ENCODE measurements at places on chromosomes 12 and 14.

GRCh38 chr14:64844272-64844671, 35.4 kb downstream of the SPTB start:
- no peak for DNase-seq

DNA sequence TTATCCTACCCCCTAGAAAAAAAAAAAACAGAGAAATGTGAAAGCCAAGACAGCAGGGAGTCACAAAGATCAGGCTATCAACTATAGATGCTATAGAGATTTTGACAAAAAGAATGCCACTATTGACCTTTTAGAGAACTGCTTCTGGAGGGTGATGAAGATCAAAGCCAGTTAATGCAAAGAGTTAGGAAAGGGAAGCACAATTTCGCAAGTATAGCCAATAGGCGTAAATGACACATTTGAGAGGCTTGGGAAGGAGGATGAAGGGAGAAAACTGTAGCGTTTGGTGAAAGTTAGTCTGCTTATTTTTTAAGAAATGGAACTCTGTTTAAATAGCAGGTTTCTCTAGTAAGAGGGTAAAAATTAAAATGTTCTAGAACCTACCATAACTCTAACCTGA, 190.7 kb downstream of the DUSP6 start:
- no peak for DNase-seq

GRCh38 chr14:69087061-69087461, 65.9 kb downstream of the DCAF5 start:
- DNase-seq = no peak

DNA sequence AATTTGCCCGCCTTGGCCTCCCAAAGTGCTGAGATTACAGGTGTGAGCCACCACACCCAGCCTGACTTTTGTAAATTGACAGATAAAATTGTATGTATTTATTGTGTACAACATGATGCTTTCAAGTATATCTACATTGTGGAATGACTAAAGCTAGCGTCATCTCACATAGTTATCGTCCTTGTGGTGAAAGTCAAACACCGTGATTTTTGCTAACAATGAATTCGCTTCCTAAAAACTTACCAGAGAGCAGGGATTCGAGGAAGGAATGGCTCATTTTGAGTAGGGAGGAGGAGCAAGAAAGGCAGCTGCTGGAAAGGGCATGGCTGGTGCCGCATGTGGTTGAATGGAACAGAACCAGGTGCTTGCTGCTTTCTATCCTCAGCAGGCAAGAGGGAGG, 85.4 kb downstream of the LGMN start:
- no peak for DNase-seq

DNA sequence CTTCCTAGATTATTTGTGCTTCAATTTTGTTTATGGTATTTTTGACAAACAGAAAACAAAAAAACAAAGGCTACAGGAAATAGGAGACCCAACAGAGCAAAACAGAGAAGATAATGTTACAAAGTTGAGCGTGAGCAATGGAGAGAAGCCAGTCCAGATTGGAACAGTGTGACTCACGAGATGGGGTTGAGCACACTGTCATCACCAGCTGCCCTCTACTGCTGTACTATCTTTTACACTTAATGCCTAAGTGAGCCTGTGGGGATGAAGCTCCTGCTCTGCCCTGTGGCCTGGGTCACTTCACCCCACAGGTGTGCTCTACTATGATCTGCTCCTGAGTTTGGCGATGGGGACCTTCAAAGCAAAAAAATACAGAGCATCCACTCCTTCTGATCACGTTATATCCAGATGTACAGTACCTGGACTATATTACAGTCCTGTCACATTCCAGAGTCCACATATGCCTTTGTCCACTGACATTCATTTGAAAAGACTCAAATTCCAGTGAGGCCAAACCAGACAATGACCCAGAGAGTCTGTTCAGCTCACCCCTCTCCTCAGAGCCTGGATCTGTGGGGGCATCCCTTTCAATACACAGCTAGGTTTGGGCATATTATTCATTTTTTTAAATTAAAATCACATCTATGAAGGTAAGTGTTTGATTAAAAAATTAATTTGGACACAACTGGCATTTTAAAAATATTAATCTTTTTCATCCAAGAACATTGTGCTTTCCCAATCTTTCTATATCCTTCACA, 4.4 kb downstream of the IPO8 start:
- no peak for DNase-seq

DNA sequence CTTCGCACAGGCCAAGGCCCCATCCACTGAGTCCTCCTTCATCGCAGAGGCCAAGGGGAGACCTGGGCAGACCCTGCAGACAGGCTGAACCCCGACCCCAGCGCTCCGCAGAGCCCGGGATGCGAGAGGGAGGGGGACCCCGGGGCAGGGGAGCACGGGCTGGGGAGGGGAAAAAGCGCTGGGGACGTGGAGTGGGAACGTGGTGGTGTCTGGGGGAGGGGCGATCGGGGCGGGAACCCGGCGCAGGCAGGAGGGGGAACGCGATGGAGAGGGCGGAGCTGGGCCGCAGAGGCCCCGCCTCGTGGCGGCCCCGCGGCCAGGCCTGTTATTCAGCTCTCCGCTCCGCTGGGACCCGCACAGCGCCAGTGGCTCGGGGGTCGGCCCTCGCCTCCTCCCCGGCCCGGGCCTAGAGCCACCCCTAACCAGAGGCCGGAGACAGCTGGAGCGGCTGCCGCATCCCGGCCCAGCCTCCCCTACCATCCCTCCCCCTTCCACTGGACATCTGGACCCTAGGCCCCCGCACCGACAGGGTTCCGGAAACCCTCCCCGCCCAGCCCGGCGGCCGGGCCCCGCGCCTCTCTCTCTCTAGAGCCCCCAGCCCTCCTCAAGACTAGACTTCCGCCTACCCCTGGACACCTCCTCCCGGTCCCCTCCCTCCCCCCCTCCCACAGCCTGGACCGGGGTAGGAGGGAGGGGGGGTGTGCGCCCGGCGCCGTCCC, at the start of gene ARHGEF25:
ARHGEF25 (plus strand) TSS at position 328 of the 719 bp plus-strand sequence. CDS start 460 bp downstream, outside the sequence.
- peak; percentile 32 for DNase-seq

DNA sequence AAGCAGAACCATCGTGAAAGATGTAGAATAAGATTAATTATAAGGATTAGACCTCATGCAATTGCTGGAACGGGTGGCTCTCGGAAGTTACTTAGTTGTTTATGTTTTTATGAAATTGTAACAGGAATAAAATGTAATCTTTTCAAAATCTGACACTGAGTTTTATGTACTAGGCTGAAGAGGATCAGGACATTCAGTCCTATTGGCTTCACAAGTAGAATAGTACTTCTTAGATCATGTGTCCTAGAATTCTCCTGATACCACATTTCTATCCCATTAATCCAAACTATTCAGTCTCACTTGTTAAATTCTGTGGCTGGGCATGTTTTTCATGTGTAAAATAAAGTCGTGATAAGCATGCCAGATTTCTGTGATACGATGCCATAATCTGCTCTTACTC, 423.5 kb upstream of the OR4E1 start:
- no peak for DNase-seq

DNA sequence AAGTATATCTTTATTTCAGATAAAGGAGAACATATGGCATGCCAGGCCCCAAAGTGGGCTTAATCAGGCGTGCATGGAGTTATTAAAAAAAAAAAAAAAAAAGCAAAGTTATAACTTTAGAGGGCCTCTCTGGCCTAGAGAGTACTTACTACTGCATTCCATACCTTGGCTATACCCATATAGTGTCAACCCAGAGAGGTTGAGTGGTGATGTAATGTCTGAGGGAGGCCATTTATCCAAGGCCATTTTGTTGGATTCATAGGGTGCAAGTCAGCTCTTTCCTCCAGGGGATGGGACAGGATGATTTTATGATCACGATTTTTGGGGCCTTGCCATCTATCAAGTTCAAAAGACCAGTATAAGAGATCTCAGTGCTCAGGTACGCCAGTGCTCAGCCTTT, 66.4 kb downstream of the DCAF5 start:
- DNase-seq = no peak

DNA sequence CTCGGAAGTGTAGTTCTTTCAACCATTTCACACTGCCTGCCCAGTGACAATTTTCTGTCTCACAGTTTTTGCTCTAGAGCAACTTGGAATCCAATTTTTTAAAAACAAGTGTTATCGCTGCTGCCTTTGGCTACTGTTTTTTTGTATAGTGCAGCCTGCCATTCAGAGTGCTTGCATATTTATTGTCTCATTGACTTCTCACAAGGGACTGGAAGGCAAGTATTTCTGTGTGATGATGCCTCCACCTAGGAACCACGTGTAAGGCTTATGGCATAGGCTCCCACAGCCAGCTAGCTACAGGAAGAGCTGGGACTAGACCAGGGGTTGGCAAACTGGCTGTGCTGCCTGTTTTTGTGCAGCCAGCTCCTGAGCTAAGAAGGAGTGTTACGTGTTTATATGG, 903 bp downstream of the PARPBP start:
- DNase-seq = peak; percentile 10

GRCh38 chr12:64077922-64078321, 144.2 kb downstream of the KICS2 start:
- DNase-seq = no peak

- no peak for DNase-seq
Observed at GRCh38 chr12:63846238-63846967, 1.9 kb downstream of the SRGAP1 start.

GRCh38 chr14:75063013-75063412, 811 bp downstream of the ACYP1 start:
- DNase-seq = no peak

GRCh38 chr12:62787023-62787422, 147.9 kb downstream of the PPM1H start:
- DNase-seq = no peak

- DNase-seq = no peak
Observed at GRCh38 chr14:95533822-95534221, 1.0 kb upstream of the GLRX5 start.

DNA sequence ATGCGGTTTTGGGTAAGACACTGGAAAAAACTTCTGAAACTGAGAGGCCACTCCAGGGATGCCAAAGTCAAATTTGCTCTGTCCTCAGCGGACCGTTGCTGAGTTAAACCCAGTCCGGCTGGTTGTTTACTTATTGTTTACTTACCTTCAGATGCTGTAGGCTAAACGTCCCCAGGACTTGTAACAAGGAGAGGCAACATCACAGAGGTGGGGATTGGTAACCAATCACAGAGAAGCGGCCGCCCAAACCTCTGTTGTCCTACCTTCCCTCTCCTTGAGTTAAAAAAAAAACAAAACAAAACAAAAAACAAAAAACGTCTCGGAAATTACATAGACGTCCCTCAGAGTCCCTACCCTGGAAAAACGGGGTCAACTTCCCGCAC, 380 bp downstream of the ANO2 start:
- no peak for DNase-seq

DNA sequence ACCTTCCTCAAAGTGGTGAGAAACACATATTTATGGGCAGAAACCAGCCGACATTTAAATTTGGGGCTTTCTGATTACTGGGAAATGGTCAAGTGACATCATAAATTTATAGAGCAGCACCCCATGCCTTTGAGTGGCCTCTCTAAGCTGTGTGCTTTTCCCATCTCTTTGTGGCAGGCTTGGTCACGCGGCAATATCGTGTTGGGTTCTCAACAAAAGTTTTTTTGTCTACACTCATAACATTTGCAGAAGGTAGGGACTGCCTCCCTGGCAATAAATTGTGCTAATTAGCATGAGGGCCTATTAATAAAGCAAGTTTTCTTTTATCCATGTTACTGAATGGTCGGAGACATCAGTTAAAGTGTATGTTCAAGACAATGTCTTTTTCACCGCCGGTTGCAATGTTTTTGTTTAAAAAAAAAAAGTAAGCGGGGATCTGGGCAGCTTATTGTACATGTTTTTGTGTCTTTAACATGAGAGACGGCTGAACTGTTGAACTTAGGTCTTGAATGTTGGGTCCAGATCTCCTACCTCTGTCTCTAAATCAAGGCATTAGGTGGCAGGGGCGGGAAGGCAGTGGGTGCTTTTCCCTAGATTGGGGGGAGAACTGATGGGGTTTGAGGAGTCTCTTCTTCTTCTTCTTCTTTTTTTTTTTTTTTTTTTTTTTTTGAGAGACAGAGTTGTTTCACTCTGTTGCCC, 193.3 kb downstream of the PHETA1 start:
- no peak for DNase-seq

DNA sequence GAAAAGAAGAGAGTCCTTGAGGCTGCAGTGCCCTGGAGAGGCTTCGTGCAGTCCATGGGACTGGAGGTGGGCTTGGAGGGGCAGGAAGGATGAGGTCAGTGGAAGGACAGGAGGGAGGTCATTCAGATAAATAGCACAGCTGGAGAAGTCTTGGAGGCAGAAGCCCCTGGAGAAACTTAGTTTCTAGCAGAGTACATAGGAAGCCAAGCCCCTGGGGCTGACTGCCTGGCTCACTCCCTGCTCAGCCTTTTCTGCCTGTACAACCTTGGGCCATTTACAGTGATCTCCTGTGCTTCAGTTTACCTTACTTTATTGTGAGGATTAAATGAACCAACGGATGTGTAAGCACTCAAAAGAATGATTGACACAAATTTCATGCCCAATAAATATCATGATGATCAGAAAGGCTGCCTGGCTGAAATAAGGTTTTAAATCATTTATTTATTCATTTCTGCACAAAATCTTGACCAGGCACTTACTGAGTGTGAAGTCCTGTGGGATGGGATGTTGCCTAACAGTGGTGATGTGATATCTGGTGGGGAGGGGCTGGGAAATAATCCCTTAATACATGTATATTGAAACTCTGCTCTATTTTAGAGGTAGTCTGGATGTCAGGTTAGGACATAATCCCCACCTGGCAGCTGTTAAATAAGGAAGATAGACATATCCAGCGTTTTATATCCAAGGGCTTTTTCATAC, 54.3 kb downstream of the PLEKHG7 start:
- DNase-seq = no peak

- DNase-seq = no peak
Observed at GRCh38 chr12:49565406-49566265, 2.3 kb downstream of the MCRS1 start.

DNA sequence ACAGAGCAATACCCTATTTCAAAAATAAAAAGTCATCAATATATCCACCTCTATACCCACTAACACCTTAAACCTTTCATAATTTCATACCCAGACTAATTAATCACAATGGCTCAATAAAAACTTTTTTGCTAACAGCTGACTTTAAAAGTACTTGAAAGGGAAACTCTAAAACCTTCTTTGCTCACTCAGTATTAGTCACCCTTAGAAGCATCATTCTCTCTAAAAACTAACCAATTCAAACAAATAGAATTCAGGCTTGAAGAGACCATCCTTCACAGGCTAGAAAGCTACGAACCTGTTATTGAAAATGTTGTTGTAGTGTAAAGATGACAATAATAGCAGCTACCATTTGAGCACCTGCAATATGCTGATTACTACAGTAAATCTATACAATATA, 37.2 kb downstream of the HECTD1 start:
- DNase-seq = no peak

GRCh38 chr14:89140326-89140725, 276.7 kb downstream of the FOXN3 start:
- no peak for DNase-seq

GRCh38 chr12:2851931-2852330, 4.9 kb downstream of the TEX52 start:
- no peak for DNase-seq

Data from activated CD4-positive, alpha-beta T cell treated with anti-CD3 and anti-CD28 coated beads, Interleukin-2, amount 10 ng/mL, durations not matched to agents 7 days and 5 days (primary cell).